ENCODE measurements at places on chromosomes 12 and 14. TPM values are rescaled to one million over a fixed set of nuclear protein-coding genes. Genes with fewer than 3 reads are reported as not detected.

SYCP3 gene
- 0.93 TPM for total RNA-seq

PRB2 gene
- total RNA-seq: not detected

TUBA1B gene
- 2,009 TPM for total RNA-seq

RARG gene
- 29.4 TPM for total RNA-seq

GPRC5D gene
- not detected for total RNA-seq

DAO gene
- not detected for total RNA-seq

DNA sequence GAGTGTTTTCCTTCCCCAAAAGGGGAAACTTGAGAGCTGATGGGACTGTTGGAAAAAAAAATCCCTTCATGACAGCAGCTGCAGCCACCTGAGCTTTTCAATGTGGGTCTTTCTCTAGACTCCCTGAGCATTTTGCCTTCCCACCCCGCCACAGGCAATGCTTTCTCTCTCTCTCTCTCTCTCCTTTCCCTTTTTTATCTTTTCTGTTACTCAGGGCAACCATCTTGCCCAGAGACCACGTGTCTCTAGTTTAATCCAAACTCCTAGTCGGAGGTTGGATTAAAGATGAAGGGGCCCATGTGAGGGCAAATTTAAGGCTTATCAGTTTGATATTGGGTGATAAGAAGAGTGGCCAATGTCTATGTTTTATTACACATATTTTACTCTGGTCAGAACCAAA lies 25.9 kb upstream of the B4GALNT1 start:
- DNase-seq: no peak

- DNase-seq: no peak
These were observed 933.7 kb downstream of the GALC start for GRCh38 chr14:87059060-87059839.

DNA sequence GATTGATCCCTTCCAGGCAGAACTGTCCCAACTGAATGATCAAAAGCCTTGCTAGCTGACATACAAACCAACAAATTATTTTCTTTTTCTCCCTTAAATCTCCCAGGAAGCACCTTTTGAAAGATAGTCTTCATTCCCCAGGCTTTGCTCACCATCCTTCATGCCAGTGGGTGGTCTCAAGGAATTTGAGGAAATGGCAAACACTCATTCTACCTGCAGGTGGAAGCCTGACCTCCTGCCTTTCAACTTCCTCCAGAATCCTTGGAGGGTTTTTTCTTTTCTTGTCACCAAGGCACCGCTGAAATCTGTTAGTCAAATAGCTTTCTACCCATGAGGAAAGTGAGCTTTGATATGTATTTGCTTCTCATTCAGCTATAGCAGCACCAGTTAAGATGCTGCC lies 128.5 kb downstream of the WIF1 start:
- DNase-seq: no peak

GRCh38 chr12:20434996-20435395 lies 66.7 kb downstream of the PDE3A start:
- no peak for DNase-seq

- DNase-seq: no peak
These were observed 60.8 kb downstream of the FLRT2 start for GRCh38 chr14:85590784-85591183.

DNA sequence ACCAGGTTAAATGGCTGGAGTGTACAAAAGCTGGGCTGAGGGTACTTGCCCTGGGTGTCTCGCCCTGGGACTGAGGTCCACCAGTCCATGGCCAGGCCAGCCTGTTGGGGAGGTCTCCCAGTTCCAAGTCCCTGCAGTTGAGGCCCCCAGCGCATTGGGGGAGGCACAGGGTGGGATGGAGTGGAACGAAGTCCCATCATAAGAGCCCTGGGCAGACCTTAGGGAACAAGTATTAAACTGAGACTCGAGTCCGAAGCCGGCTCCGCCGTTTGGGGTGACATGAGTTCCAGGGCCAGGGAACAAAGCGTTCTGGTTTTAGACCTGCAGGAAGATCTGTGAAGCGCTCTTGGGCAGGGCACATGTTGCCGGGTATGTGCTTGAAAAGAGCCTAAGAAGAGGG lies 84.7 kb downstream of the ALG10 start:
- DNase-seq: no peak

GRCh38 chr12:95986635-95987570 lies 9.2 kb downstream of the HAL start:
- DNase-seq: peak; percentile 33

DNA sequence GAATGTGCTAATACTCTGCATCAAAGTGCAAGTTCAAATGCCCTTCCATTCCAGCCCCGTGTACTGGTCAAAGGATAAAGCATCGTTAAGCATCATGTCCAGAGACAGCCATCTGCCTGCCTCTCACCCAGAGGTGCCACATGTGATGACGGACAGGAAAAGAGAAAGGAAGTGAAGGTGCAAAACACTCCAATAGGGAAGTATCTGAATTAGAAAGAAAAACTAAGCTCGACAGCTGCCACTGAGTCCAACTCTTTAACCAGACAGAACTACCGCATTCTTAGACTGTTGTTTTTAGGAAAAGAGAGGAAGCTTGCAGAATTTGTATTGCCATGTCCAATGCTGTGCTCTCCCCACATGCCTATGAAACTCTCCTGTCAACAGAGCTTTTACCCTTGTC lies 465.0 kb upstream of the SOX5 start:
- DNase-seq: no peak

DNA sequence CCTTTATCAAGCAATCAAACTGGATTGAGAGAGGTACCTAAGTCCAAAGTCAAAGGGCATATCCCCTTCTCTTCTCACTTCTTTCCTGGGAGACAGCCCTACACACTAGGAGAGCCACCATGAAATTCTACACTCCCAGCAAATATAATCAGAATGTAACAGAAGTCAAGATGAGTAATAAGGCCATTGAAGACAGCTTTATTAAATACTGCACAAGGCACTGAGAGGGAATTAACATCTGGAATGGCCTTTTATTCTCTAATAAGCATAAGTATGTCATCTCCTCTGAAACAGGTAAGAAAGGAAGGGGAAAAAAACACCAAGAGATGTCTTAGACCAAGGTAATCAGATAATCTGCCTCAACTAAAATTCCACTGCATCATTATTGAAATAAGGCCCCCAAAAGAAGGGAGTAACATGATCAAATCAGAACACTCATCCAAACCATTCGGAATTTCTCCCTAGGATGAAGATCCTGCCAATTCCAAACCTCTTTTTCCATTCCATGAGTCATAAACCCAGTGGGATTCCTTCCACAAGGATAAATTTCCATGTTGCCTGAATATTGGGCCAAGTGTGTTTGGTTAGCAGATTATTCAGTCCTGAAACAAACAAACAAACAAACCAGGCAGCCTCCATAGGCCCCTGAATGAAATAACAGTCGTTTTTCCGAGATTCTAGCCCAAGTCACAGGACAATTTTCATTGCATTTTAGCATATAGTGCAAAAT lies 19.9 kb downstream of the SLC35F4 start:
- no peak for DNase-seq

DNA sequence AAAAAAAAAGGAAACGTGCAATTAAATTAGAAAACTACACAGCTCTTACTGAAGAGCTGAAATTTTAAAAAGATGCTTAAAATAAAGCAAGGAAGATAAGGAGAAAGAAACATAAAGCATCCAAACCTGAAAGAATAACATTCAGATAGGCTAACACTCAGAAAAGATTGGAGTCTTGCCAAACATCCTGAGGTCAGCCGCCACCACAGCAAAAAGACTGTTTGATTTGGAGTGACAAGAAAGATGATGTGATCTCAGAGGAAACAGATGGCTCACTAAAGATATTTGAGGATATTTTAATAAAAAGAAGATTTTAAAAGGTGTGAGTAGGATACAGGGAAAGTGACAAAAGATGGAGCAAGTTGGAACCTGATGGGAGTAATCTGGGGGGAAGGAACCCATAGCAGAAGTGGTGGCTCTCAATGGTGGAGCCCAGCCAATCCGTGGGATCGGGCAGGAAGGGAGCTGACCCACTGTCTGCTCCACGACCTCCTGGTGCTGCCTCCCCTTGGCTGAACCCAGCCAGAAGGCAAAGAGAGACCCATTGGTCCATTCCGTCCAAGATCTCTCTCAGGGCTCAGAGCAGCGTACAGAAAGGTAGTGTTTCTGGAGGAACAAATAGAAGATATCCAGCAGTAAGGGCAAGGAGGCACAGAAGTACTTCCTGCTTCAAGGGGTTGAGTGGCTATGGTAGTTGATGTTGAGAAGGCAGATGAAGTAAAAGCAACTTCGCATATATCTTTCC lies 469.6 kb downstream of the RGS6 start:
- peak; percentile 74 for DNase-seq

DNA sequence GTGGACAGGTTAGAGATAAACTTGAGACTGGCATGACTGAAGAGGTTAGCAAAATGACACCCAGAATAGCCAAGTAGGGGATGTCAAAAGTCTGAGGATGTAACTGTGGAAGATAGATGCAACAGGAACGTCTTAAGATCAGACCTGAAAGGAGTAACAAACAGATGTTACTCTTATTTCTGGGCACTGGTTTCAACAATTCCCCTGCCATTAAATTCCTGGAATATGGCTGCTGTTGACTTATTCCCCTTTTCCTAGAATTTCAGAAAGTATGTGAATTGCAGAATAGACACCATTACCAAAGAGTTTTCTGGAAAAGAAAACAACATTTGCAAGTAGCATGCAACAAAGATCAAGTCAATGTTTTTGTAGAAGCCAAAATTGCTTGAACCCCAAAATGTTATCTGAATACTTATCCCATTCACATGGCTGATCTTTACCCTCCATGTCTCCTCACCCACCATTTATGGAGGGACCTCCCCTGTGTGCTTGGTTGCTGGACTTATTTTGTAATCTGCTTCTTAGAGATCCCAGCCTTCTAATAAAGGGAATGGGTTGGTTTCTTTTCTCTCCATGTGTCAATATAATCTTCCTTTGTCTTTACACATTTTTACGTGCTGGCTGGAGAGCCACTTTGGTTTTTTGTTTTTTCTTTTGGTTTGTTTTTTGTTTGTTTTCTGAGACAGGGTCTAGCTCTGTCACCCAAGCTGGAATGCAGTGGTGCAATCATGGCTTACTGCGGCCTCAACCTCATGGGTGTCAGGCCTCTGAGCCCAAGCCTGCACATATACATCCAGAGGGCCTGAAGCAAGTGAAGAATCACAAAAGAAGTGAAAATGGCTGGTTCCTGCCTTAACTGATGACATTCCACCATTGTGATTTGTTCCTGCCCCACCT lies 57.0 kb downstream of the BBS10 start:
- DNase-seq: no peak

GRCh38 chr14:64563696-64564095 lies 13.9 kb downstream of the PPP1R36 start:
- no peak for DNase-seq

- no peak for DNase-seq
These were observed 705.8 kb downstream of the C12orf50 start for GRCh38 chr12:87323369-87323768.

DNA sequence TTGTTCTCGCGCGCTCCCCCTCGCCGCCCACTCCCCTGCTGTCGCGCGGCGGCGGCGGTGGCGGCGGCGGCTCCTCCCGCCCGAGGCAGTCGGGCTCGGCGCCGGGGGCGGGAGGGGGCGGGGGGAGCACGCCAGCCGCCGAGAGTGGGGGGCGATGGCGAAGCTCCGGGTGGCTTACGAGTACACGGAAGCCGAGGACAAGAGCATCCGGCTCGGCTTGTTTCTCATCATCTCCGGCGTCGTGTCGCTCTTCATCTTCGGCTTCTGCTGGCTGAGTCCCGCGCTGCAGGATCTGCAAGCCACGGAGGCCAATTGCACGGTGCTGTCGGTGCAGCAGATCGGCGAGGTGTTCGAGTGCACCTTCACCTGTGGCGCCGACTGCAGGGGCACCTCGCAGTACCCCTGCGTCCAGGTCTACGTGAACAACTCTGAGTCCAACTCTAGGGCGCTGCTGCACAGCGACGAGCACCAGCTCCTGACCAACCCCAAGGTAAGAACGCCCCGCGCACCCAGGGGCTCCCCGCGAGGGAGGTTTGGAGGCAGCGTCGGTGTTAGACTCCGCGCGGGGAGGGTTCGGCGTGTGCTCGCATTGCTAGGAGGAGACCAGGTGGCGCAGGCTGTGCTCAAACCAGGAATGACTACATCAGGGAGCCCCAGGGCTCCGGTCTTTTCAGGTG lies 629 bp downstream of the KCNMB4 start:
- DNase-seq: peak; percentile 71

- no peak for DNase-seq
These were observed 102.1 kb downstream of the KCNH5 start for GRCh38 chr14:62943202-62943601.

DNA sequence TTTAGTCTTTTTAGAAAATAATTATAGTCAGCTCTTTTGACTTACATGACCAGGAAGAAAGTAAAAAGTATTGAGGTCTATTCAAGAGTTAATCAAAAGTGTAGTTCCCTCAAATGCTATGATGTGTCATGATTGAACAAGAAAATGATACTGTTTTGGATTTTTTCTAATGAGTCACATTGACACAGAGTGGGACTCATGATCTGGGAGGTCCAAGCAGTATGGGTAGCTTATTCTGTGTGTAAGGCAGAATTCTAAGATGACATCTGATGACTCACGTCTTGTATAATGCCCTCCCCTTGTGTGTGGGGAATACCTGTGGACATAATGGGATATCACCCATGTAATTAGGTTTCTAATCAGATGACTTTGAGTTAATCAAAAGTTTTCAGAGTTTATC lies 178.1 kb upstream of the DDHD1 start:
- no peak for DNase-seq

DNA sequence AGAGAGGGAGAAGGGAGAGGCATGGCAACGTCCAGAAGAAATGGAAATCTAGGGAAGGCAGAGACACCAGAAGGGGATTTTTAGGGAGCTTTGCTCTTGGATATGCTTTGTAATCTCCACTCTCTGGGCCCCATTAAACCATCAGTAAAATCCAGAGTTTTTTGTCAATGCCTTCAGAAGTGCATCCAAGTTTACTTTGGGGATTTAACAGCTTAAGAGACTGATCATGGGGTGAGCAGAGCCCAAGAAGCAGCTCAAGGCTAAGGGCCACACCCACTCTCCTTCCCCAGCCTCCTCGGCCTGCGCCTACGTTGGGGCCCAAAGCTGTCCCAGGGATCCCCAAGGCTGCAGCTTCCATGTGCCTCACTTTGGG lies 37.4 kb upstream of the WSCD2 start:
- no peak for DNase-seq

DNA sequence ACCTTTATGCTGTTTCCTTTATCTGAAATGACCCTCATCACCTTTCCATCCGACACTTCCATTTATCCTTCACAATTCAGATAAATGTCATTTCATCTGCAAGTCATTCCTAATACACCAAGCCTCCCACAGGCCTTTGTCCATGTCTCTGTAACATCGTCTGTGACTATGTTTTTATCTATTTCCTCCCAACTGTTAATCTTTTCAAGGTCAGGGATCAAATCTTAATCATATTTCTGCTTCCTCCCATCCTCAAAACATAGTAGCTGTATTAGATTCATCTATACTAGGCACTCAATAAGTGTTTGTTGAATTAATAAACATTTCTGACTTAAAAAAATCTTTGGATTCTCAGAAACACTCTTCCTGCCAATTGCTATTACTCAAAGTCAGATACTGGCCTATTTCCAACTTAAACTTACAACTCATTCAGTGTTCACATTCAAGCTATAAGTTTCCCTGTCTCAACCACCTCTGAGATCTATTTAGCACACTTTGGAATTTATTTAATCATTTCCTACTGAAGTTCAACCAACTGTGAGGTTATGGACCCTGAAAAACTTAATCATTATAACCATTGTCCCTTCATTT lies 100.2 kb upstream of the ALX1 start:
- no peak for DNase-seq

- DNase-seq: no peak
These were observed 12.5 kb downstream of the RTL1 start for GRCh38 chr14:100891051-100891450.

Measured in activated CD8-positive, alpha-beta memory T cell treated with anti-CD3 and anti-CD28 coated beads, Interleukin-2, amount 10 ng/mL, durations not matched to agents 7 days and 5 days (primary cell).